Stimulated activated CD8-positive, alpha-beta memory T cell treated with anti-CD3 and anti-CD28 coated beads, Interleukin-12 subunit alpha, Interleukin-12 subunit beta, amount 100 ng/mL, for 1 hour (primary cell): ENCODE measurements at places on chromosomes 3 and 15.

- DNase-seq: no peak
Observed at GRCh38 chr15:31752065-31752762, 278.1 kb upstream of the CHRNA7 start.

GRCh38 chr3:194658477-194659242 is 13.3 kb downstream of the LSG1 start:
- no peak for DNase-seq

GRCh38 chr15:68051109-68051508 is 3.0 kb upstream of the PIAS1 start:
- no peak for DNase-seq

DNA sequence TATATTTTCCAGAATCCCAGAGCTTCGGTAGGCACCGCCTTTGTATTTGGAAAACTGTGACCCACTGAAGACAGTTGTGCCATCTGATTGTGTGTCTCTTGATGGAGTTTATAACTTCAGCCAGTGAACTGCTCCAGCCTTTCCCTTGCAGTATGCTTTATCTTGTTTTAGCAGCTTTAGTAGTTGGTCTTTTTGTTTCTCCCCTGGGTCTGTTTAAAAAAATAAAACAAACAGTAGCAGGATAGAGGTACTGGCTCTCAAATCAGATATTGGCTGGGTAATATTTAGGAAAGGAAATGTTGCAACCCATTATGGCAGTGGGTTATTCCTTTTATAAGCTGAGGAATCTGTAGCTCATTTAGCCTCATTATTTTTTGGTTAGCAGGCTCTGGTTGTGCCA is 151.5 kb upstream of the BFSP2 start:
- no peak for DNase-seq

DNA sequence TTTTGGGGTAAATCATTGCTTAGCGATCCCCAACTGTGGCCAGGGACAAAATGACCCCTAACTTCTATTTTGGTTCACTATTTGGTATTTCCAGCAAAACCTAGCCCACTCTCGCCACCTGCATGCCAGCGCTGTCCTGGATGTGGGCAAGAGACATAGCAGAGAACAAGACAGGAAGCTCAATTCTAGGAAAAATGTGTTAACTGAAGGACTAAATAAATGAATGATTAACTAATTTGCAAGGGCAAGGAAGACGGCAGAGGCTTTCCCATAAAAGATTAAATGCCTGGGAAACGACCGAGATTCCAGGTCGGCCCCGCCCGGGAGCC is 408 bp downstream of the NICN1 start:
- DNase-seq: no peak

DNA sequence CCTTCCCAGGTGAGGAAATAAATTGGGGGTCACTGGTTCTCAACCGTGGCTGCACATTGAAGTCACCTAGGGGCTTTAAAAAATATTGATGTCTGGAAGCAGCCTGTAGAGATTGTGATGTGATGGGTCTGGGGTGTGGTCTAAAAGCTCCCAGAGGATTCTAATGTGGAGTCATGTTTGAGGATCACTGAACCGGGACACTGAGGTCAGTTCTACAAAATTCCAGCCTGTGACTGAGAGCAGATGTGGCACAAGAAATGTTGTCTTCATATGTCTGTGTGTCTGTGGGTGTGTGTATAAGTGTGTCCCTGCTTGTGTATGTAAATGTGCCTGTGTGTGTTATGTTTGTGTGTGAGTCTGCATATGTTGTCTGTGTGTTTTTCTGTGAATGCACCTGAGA is 79.9 kb downstream of the TLE3 start:
- DNase-seq: no peak

GRCh38 chr15:82802497-82802896 is 3.4 kb downstream of the FSD2 start:
- DNase-seq: no peak

DNA sequence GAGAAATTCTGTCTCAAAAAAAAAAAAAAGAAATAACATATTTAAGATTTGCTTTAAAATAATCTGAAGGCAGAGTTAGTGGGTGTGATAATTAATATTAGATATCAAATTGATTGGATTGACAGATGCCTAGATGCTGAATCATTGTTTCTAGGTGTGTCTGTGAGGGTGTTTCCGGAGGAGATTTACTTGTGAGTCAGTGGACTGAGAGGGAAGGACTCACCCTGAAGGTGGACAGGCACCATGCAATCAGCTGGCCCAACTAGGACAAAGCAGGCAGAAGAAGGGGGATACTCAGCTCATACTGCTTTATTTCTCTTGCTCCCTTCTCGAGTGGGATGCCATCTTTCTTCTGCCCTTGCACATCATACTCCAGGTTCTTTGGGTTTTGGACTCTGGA is 16.7 kb upstream of the RPL24 start:
- DNase-seq: no peak

DNA sequence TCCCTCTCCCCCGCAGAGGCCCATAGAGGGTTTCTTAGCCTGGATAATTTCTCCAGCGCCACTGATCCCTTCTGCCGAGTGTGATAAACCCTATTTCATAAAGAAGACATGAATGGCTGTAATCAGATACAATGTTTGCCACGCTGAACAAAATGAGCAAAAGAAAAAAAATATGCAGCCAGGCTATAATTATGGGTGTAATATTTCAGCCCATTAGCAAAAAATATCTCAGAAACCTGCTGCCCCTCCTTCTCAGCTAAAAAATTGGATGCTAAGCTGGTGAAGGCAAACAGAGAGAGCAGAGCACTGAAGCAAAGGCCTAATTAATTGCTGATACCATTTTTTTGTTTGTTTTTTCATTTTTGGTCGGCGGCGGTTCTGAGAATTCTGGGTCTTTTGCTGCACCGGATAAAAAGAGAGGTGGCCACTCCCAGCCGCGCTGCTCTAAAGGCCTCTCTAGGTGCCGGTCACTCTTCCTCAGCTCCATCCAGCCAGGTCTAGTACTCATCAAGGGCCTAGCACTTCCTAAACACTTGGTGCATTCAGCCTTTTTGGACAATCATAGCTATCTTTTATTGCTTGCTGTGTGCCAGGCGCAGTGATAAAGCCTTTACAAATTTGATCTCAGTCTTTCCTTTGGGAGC is 128.7 kb upstream of the TLE3 start:
- DNase-seq: no peak

DNA sequence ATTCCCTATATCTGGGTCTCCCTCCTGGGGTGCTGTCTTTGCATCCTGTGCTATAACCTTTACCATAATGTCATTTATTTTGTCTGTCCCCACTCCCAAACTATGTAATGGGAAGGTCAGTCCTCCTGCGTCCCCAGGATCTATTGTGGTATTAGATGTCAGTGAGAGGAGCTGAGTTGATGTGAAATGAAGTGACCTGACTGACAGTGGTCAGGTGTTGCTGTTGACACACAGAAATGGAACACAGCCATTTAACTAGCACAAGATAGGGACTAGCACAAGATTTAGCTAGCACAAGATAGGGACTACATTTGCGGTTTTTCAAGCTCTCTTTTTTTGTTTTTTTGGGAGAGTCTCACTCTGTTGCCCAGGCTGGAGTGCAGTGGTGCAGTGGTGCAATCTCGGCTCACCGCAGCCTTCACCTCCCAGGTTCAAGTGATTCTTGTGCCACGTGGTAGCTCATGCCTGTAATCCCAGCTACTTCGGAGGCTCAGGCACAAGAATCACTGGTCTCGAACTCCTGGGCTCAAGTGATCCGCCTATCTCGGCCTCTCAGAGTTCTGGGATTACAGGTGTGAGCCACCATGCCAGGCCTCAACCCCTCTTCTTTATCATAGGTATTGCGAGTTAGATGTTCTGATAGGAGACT is 5.2 kb downstream of the NGRN start:
- DNase-seq: no peak

DNA sequence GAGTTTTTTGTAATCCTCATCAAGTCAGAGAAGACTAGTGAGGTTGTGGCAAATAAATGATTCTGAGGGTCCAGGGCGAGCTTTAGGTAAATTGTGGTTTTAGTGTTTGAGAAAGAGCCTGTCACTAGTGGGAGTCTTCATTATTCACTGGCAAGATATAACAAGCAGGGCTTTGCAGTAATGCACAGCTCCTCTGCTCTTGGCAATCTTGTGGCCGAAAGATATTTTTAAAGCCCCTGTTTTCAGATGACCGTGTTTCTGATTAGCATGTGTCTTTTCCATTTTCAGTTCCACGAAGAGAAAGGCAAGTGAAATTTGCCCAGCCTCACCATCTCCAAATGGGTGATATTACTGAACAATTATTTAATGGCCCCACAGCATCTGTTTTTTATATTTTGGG is 154.0 kb upstream of the BCL6 start:
- DNase-seq: no peak

DNA sequence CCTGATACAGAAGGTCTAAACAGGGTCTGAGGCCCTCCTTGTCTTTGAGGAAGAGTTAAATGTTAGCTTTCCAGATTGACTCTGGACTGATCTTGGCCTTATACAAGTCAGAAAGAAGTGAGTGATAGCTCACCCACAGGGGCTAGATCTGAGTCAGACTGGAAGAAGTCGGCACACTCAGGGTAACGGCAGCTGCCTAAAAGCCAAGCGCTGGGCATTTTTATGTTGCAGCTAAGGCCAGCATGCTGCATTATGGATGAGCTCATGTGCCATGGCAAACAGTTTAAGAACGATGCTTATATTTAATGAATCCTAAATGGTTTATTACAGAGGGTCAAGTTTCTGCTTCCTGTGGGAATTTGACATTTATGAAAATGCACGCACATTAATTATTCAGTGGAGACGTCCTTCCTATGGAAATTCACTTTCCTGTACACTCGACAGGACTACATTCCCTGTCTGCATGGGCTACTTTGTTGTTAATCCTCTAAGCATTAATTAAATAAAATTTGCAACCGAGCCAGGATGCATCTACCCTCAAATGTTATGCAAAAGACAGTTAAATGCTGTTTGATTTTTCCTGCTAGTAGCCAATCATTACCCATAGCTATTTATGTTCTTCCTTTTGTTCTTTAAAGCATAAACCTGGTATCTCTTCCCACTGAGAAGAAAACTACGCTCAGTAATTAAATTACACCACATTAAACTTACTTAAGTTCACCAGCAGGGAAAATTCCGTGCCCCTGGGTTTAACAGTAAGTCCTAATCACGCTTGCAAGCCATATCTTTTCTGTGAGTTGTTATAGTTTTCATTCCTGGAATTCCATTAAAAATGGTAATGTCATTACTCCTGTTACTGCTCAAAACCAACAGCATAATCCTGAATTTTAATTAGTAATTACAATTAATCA is 762.7 kb upstream of the CFAP20DC start:
- DNase-seq: no peak

DNA sequence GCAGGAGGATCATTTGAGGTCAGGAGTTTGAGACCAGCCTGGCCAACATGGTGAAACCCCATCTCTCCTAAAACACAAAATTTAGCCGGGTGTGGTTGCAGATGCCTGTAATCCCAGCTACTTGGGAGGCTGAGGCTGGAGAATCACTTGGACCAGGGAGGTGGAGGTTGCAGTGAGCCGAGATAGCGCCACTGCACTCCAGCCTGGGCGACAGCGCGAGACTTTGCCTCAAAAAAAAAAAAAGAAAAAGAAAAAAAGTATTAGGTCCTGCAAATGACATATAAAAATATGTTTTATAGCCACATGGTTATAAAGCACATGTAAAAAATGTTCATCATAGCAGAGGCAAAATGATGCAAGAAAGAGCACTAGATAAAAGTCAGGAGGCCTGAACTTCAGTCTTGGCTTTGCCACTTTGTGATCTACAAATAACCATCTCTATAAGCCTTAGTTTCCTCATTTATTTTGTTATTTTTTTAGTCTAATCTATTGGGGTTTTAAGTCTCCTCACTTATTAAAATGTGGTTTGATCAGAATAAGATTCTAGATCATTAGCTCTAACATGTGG is 4.9 kb downstream of the SLC12A6 start:
- no peak for DNase-seq
